ENCODE measurements at places on chromosomes 7 and 10. TPM values are rescaled to one million over a fixed set of nuclear protein-coding genes. Genes with fewer than 3 reads are reported as not detected.

Gene PDAP1
- 169 TPM for total RNA-seq

Gene NEUROD6
- total RNA-seq, result not detected

Gene PRR15
- total RNA-seq, result not detected

Gene INSYN2A
- total RNA-seq, result not detected

Gene DGKB
- not detected for total RNA-seq

Gene PKD1L1
- total RNA-seq, result 0.14 TPM

Gene NPTX2
- total RNA-seq, result not detected

Gene HOXA1
- total RNA-seq, result 11.8 TPM

Gene CFAP69
- 3.3 TPM for total RNA-seq

Gene PITRM1
- 79.6 TPM for total RNA-seq

Gene HOXA13
- not detected for total RNA-seq

Gene PRTFDC1
- 46.6 TPM for total RNA-seq

Gene MSMB
- not detected for total RNA-seq

Gene NOD1
- total RNA-seq, result 4.2 TPM

Gene LIPK
- not detected for total RNA-seq

Gene DRGX
- total RNA-seq, result 0.86 TPM

Gene WEE2
- not detected for total RNA-seq

Gene SYT15
- not detected for total RNA-seq

Gene MKX
- not detected for total RNA-seq

Gene PRKG1
- 68.3 TPM for total RNA-seq
